ENCODE measurements at places on chromosomes 3 and 15.

DNA sequence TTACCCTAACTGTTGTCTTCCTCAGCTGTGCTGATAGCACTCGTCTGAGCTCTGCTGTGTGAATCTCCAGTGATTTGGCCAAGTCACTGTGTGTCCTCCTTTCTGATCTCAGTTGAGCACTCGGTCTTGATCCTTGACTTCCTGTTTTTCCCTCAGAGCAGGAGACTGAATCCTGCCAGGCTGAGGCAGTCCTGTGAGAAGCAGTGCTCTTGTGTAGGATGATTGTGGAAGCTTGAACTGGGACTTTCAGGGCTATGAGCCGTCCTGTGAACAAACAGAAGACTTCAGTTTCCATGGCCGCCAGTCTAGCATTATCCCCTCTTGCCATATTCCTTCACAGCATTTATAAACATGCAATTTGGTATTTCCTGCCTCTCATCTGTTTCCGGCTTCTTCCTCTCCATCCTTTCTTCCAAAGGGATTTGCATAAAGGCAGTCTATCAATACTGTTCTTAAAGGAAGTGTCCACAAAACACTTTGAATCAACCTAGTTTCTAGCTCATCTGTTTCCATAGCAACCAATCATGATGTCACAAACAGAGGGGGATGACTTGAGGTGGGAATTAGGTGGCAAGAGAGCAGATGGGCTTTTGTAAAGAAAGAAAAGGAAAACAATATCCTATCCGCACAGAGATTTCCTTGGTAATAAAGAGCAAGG lies 237.2 kb downstream of the AGBL1 start:
- DNase-seq: no peak

GRCh38 chr15:31503256-31503655 lies 176.6 kb downstream of the KLF13 start:
- no peak for DNase-seq

DNA sequence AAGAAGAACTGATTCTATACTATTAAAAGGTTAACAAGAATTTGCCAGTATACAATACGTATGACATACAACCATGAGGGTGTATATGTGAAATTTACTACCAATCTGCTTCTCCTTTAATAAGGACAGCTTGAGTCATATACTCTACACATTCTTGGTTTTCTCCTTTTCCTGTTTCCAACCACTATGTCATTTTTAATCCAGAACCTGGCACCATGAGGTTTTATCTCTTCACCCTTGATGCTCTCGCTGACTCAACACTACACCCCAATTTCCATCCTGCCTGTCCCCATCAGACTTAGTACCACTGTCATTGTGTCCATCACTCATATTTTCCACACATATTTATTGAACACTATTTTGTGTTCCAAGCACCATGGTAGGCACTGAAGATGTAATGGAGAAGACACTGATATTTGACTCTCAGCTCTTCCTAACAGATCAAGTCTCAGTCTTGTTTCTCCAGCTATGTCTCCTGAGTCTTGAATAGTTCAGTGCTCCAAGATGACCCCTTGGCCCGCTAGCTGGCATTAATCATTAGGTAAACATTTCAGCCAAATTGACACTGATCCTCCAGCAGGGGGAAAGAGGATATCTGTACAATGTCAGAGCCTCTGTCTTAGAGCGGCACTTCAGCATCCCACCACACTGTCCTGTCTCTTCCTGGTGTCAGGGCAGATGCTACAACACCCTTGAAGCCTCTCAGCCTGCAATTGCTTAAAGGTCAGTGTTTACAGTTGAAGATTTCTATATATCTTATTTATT lies 11.2 kb upstream of the COL8A1 start:
- DNase-seq: no peak

DNA sequence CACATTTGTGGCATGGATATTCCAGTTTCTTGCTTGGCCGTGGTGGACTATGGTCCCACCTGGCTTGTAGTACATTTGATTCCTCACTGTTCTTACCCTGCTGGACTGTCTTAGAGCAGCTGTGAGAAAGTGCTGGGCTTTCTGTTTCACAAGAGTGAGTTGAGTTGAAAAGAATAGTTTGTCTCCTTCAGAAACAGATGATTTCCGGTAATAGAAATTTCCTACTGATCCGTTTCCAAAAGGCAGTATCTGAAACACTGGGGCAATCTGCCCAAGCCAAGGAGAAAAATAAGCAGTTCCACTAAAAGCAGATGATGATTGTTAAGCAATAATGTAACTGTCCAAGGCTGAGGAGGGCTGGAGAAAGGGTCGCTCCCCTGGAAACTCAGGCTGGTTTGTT lies 96.0 kb downstream of the SUCLG2 start:
- DNase-seq: no peak

Measured in stimulated activated CD4-positive, alpha-beta T cell treated with anti-CD3 and anti-CD28 coated beads, Interleukin-15, amount 100 ng/mL, for 1 hour (primary cell).